Lower lobe of right lung (tissue), 2 donors: ENCODE measurements at places on chromosomes 1 and 21.

DNA sequence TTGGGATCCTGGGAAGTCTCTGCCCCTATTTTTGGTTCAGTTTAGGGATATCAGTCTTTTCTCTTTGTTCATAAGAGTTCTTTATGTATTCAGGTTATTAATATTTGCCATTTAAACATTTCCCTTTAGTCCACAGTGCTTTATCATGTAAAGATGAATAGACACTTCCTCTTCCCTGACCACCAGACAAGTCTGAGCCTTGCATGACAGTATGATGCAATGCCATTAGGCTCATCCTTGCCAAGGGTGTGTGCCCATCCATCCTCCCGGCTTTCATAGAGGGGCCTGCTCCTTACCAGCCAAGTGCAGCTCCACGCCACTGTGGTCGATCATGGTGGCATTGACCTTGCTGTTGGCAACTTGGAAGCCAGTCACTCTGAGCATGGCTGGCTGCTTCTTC is 52.1 kb downstream of the ZSCAN20 start:
- no peak for DNase-seq

DNA sequence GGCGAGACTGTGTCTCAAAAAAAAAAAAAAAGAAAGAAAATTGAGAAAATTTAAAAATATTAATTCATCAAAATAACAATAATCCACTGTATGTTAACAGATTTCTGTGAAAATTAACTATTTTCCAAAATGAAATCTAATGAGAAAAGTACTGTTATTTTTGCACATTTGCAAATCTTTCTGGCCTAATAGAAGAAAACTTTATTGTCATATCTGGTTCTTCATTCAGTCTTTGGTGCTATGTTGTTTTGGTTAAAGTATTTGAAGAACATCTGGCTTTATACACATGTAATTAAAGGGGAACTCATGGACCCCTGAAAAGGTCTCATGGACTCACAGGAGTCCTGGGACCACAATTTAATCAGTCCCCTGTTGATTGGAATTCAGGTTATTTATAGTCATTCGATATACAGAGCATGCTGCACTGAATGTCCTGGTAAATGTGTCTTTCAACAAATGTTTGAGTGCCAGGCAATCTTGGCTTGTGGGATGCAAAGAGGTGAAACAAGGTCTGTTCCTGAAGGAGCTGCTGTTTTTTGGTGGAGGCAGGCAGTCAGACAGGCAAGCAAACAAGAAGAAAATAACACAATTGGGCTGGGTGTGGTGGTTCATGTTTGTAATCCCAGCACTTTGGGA is 9.0 kb downstream of the AK4 start:
- DNase-seq, result no peak

GRCh38 chr1:178490967-178491366 is 5.8 kb downstream of the CLEC20A start:
- no peak for DNase-seq

DNA sequence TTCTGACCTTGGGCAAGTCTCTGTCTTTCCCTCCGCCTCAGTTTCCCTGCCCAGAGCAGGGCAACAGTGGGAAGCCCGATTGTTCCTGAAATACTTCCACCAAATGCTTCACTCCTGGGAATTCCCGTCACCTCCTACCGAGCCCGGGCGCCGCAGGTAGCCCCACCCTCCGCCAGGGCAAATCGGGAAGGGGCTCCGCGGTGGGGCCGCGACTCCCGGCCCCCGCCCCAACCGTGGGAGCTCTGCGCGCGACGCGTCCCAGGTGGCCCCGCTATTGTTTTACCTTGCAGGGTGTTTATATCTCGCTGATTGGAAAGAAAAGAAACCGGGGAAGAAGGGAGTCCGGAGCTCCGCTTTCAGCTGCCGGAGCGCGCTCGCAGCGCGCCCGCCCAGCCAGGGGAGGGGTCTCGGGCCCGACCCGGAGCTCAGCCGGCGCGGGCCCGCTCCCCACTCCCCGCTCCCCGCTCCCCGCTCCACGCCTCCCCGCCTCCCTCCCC is 407 bp downstream of the IGSF3 start:
- no peak for DNase-seq

GRCh38 chr1:183967914-183968313 is 69.6 kb downstream of the COLGALT2 start:
- no peak for DNase-seq

GRCh38 chr21:39332175-39332574 is 16.7 kb downstream of the HMGN1 start:
- DNase-seq, result no peak

GRCh38 chr1:180167021-180167701 is 12.5 kb downstream of the QSOX1 start:
- DNase-seq, result no peak
